ENCODE measurements at places on chromosomes 7 and 10.

DNA sequence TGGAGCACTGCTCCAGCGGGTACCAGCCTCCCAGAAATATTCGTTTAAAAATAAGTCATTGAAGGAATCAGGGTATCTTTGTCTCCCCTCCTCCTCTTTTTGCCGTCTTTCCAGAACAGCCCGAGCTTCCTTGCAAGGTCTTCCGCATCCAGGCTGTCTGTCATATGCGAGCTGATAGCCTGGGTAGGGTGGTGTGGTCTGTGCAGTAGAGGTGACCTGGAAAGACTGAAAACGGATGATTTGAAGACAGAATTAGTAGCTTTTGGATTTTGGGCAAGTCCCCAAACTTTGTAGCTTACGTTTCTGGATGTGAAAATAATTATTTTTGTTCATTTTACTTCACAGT is 480 bp downstream of the VPS50 start:
- no peak for DNase-seq

DNA sequence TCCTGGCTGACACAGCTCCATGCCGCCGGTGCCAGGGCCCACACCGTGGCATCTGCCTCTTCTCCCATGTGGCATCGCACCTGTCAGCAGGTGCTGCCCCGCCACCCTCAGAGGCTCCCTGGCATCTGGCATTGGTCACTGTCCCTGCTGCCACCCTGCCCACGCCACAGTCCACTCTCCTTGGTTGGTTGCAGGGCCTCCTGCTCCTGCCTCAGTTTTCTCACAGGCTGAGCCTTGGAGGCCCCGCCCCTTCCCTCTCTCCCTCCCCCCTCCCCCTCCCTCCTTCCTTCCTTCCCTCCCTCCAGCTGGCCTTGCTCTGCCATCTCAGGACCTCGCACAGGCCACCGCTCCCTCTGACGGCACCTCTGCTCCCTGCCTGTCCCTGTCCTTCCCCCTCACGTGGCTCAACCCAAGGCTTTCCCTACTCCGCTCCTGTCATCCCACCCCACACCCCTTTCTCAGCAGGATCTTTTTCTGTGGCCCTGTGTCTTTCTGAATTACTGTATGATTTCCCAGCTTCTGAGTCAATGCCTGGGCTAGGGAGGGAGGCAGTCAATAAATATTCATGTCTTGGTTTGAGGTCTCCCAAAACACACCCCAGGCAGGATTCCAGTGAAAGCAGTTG is 87.4 kb downstream of the INPP5A start:
- DNase-seq, result no peak

DNA sequence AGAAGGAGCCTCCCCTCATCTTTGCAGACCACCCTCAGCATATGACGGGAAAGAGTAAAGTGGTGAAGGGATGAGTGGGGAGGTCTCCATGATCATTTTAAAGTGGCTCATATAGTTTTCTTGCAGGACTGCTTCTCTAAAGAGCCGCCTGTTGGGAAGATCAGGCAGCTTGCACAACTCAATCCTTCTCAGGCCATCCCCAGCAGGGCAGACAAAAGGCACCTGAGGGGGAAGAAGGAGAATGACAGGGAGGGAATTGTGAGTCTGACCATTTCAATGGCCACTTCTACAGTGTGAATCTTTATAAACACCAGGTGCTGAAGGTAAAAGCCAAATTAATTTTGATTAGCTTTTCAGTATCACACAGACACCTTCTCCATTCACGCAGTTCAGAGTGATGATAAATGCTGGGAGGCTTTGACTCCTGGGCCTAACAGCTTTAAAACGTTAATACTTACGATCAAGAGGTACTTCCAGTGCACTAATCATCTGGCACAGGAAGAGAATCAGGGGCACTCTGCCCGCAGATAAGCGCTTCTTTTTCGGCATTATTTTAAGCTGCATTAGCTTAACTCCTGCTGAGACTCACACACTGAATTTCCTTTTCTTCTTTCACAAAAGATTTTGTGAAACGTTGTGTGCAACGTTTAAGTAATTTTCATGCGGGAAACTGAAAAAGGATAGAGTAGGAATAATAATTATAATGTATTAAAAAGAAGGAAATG is 109.5 kb upstream of the LAMB4 start:
- DNase-seq, result no peak

- DNase-seq, result no peak
These were observed 54.0 kb downstream of the OAT start for GRCh38 chr10:124364674-124365073.

- no peak for DNase-seq
These were observed 228.8 kb downstream of the EXOC4 start for GRCh38 chr7:133481676-133482075.

DNA sequence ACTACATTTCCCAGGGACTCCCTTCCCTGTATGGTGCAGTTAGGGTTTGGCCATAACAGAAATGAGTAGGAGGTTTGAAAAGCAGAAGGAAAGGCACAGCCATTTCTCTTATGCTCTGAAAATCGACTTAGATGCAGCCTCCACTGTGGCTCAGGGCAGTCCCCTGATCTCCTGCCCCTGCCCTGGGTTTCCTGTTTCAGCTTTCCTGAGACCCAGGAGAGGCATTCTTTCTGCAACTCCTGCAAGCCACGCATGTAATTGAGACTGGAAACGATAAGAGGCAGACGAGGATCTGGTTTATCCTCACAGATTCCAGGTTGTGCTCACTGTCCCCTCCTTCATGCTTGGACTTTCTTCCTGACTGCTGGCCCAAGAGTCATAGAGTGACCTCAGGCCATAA is 461.2 kb upstream of the VSTM2A start:
- no peak for DNase-seq
